ENCODE measurements at places on chromosomes 7 and 10.

- DNase-seq = no peak
Measured at GRCh38 chr10:78776756-78777155, 292.0 kb upstream of the ZMIZ1 start.

DNA sequence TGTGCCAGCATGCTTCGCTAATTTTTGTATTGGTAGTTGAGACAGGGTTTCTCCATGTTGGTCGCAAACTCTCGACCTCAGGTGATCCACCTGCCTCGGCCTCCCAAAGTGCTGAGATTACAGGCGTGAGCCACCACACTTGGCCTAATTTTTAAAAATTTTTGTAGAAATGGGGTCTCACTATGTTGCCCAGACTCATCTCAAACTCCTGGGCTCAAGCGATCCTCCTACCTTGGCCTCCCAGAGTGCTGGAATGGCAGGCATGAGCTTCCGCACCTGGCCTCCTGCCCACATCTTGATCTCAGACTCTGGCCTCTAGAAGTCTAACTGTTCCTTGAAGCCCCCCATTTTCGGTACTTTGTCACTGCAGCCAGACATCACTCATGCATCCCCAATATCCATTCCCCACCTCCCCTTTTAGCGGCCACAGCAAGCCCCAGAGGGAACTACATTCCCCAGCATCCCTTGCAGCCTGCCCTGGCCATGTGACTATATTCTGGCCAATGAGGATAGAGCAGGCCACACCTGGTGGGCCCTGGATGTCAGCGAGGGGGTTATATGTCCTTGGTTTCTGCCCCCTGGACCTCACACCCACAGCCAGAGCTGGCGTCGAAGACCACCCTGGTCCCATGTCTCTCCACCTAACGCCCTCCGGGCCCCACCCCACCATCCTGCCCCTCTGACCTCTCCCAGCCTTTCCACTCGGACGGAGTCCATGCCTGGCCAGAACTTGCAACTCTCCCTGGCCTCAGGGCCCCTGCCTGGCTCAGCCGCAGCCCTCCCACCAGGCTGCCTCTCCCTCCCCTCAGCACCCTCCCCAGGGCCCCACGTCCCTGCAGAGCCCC, 33.8 kb downstream of the MICALL2 start:
- no peak for DNase-seq

- no peak for DNase-seq
Measured at GRCh38 chr10:78770167-78771090, 298.3 kb upstream of the ZMIZ1 start.

DNA sequence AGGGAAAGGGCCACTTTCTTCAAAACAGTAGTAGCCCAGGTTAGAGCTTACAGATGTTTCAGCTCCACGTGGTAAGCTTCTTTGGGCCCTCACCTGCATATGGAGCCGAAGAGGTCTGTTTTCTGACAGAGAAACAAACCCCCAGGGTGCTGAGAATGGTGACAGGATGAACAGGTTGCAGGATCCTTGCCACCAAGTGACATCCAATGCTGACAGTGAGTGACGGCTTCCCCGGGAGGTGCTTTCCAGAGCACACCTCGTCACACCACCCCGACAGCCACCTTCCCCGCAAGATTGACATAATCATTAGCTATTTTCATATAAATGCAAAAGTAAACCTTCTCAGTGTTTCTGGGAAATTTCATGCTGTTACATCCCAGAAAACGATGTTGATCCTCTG, 109.3 kb upstream of the BTBD16 start:
- no peak for DNase-seq

DNA sequence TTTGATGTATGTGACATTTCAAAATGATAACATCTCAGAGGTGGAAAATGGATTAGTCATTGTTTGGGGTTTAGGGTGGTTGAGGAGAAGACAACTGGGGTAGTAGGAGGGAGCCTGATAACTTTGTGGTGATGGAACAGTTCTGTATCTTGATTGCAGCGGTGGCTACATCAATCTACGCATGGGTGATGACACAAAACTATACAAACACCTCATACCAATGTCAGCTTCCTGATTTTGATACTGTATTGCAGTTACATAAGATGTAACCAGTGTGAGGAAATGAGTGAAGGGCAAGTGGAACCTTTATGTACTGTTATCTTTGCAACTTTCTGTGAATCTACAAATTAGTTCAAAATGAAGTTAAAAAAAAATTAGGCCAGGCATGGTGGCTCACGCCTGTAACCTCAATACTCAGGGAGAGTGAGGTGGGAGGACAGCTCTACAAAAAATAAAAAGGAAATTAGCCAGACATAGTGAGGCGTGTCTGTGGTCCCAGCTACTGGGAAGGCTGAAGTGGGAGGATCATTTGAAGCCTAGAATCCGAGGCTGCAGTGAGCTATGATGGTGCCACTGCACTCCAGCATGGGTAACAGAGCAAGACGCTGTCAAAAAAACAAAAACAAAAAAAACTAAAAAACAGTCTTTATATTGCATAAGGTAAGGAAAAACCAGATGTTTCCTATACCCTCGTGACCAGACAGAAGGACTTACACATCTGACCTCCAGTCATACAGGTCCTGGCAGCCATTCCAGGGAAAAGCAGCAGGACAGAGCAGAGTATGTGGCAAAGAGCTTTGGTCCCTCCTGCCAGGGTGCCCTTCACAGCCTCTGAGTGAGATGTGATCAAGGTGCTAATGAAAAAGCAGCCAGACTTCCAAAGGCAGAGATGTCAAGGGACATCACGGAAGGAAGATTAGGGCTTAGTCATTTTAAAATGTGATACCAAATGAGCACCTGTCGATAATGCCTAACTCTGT, 50.8 kb downstream of the CYTH3 start:
- peak; percentile 39 for DNase-seq

GRCh38 chr10:103888113-103888841, 29.7 kb downstream of the STN1 start:
- DNase-seq = peak; percentile 10

GRCh38 chr10:112907893-112908292, 42.2 kb upstream of the TCF7L2 start:
- no peak for DNase-seq

- DNase-seq = no peak
Measured at GRCh38 chr10:122286867-122287266, 15.8 kb downstream of the BTBD16 start.

- DNase-seq = no peak
Measured at GRCh38 chr10:127866276-127867013, 26.3 kb downstream of the CLRN3 start.

DNA sequence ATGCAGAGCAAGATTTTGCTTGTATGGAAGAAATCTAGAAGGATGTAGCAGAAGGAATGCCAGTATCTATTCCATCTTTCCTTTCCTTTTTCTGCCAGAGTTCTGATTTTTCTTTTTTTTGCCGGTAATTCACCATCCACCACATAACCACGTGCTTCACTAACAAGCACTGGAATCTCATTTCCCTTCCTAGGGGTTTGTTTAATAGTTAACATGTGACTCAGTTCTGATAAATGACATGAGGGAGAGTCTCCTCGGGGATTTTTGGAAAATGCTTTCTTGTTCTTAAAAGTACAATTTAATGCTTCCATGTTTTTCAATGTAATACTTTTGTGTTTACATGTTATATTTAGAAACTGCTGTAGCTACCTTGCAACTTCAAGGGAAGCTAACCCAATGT, 590.2 kb downstream of the SH2D4B start:
- DNase-seq = no peak

DNA sequence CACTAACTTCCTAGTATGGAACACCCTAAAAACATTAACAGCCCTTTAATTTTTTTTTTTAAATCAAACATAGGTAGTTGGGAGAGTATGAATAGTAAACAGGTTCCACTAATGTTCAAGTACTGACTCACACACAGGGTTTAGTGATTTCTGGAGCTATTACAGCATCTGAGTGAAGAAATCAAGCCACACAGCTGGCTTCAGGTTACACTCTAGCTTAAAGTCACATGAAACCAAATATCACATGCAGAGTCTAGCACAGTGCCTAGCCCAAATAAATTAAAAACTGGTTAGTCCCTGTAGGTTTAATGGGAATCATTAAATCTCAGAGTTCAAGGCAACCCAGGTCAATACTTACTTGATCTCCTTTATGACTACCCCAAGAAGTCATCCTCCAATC, 11.6 kb downstream of the PANK1 start:
- DNase-seq = no peak

DNA sequence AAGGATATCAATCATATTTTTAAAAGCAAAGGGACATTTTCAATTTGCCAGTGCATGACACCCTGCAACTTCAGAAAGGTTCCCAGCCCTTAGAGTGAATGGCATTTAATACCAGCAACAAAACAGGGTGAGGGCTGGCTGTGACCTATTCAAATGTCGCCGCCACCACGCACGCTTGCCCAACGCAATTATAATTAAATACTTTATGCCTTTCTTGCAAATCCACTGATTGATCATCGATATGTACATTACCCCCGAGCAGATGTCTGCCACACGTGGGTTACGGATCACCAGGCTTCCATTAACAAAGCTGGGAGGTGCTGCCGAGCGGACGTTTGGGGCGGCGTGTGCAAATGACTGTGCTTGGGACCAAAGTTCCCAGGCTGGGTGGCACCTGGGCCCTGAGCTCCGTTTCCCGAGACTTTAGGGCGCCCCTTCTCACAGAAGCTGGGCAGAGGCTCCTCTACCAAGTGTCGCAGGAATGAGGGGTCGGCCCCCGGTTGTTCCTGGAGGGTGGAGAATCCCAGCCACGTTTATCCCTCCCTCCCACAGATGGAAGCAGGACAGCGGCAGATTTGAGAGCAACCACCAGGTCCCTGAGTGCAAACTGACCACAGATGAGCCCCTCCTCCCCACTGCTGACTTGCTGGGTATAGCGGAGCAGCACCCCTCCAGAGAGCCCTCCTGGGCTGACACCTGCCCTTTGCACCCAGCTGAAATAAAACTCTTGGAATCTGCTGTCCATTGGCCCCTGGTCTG, 3.9 kb downstream of the FOXL3 start:
- no peak for DNase-seq

DNA sequence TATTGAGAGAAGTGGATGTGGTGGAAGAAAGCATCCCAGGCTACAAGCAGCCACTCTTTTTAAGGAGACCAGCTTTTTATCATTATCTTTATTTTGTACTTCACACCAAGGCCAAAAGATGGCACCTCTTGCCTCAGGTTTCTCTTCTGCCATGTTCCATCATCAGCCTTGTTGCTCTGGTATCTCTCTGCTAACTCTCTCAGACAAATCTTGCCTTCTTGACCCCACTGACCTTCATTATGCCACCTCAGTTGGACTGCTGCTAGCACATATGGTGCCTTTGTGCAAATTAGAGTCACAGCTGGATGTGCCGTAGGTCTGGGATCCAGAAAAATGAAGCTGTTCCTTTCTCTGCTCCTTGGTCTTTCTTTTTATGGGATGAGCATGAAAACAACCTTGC, 47.1 kb upstream of the DYNC1I1 start:
- no peak for DNase-seq

- no peak for DNase-seq
Measured at GRCh38 chr10:46526682-46527038, 29.8 kb downstream of the GPRIN2 start.

DNA sequence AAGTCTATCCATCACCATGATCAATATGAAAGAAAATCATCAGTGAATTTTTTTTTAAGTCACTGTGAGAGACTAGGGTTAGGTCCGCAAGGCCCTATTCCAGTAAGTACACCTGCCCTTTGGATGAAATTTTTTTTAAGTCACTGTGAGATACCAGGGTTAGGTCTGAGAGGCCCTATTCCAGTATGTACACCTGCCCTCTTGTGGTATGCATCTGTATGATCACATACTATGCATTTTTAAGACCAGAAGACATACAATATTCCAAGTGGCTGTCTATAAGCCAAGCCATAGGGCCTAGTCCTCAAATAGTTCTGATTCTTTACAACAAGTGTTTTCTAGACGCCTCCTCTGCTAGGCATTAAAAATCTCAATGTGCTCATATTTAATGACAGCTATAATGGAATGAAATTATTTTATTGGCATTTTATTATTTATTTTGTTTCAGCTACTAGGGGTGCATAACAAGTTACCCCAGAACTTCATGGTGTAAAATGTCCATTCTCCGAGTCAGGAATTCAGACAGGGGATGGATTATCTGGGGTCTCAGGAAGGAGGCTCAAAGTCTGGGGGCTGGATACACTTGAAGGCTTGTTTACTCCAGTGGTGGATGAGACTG, 53.1 kb downstream of the TEX36 start:
- DNase-seq = no peak

DNA sequence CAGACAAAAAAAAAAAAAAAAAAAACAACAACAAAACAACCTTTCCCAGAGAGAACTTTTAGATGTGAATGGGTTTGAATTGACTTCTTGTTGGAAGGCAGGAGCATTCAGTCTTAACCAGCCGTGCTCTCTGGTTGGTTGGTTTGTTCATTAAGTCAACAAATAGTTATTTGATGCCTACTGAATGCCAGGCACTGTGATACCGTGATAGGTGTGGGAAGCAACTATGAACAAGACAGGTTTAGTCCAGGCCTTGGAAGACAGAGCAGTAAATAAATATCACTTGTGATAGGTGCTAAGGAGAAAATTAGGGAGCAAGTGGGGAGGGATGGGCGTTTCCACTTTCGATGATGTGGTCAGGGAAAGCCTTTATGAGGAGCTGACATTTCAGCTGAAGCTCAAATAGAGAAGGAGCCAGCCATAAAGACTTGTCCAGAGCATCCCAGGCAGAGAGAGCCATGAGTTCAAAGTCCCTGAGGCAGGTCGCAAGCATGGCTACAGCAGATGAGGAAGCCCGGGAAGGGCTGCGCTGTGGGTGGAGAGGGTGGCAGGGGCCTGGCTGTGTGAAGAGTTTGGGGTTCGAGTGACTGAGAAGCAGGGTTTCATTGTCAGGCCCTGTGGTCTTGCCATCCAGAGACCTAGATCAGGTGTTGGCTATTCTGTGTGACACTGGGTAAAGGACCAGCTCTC, 8.0 kb downstream of the TSPAN15 start:
- no peak for DNase-seq

GRCh38 chr10:62540389-62540788, 166.2 kb downstream of the ZNF365 start:
- no peak for DNase-seq

DNA sequence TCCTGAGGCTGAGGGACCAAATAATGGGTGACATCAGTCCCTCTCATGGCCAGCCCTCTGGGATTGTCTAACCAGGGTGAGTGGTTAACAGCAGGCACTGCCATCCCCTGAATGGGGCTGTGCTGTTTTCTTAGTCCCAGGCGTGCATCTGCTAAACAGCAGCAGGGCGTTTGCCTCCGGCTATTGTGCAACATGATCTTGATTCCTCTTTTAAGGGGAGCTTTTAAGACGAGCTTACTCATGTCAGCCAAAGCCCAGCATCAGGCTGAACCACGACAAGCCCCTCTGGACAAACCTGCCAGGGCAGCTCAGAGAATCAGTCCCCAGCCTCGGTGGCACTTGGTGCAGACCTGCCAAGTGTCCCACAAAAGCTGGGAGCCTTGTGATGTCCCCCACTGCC, 16.2 kb upstream of the IGFBP3 start:
- no peak for DNase-seq

DNA sequence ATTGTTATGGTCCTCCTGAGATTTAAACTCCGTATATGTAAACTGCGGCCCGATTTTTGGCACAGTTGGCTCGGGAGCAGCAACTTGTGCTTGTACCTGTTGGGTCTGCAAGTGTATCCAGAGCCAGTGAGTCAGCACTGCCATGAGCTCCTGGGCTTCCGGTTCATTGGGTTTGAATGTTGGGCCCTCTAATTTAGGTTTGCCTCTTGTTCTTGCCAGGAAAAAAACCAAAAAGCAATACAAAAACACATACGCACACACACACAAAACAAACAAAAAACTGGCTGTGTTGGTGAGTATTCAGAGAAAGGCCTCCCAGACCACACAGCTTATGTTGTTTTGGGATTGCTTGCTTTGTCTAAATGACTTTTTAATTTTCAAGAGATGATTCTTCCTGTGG, 26.3 kb downstream of the SND1 start:
- DNase-seq = no peak

- peak; percentile 27 for DNase-seq
Measured at GRCh38 chr7:93442478-93443224, 131.9 kb downstream of the CALCR start.

Measured in activated naive CD8-positive, alpha-beta T cell treated with anti-CD3 and anti-CD28 coated beads for 36 hours (primary cell).